ENCODE measurements at places on chromosomes 2 and 18.

DNA sequence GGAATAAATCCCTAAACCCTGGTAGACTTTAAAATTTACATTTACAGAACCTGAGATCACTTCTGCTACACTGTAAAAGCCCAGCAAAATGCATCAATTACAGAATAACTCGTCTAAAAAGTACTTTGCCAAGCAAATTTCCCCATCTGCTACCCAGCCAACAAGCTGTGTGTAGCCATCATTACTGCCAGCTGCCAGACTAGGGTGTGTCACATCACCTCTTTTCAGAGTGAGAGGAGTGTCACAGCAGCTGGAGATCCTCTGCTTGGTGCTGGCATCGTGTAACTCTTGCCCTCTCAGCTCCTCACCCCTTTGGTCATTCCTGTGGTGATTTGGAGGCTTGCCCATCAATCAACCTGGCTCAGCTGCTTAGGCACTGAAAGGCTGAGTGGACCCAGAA is 340.4 kb upstream of the MMADHC start:
- DNase-seq = no peak

- DNase-seq = no peak
Observed at GRCh38 chr18:48662011-48662661, 123.3 kb downstream of the CTIF start.

- DNase-seq = no peak
Observed at GRCh38 chr18:48933578-48934414, 17.0 kb downstream of the SMAD7 start.

DNA sequence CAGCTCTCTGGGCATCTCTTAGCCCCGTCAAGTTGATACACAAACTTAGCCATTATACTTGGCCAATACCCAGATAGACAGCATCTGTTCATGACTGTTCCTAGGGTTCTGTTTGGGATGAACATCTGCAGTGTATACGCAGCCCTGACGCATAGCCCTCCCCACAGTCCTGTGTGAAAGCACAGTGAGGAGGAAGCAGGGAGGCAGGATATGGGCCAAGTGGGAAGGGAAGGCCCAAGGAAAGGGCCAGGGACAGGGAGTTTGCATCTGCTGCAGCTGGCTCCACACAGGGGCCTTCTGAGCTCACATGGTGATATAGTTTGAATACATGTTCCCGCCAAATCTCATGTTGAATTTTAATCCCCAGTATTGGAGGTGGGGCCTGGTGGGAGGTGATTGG is 80.2 kb downstream of the CMPK2 start:
- no peak for DNase-seq

DNA sequence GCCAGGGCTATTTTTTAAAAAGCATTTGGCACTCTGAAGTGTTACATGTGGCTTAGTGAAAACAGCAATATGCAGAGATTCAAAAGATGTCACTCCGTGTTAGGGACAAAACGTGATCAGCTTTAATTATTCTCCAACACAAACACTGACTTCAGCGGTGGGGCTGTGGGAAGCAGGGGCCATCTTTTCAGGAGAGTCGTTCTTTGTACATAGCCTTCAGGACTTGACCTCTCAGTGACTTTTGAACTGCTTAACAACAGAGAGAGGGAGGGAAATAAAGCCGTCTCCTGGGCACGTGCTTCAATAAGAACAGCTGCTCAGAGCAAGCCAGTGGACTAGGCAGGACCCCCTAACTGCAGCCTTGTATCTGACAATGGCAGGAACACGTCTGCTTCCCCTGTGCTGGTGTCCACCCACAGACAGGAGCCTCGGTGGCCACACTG is 95.0 kb upstream of the HDAC4 start:
- no peak for DNase-seq

GRCh38 chr18:25814841-25815458 is 275.5 kb downstream of the SS18 start:
- no peak for DNase-seq

DNA sequence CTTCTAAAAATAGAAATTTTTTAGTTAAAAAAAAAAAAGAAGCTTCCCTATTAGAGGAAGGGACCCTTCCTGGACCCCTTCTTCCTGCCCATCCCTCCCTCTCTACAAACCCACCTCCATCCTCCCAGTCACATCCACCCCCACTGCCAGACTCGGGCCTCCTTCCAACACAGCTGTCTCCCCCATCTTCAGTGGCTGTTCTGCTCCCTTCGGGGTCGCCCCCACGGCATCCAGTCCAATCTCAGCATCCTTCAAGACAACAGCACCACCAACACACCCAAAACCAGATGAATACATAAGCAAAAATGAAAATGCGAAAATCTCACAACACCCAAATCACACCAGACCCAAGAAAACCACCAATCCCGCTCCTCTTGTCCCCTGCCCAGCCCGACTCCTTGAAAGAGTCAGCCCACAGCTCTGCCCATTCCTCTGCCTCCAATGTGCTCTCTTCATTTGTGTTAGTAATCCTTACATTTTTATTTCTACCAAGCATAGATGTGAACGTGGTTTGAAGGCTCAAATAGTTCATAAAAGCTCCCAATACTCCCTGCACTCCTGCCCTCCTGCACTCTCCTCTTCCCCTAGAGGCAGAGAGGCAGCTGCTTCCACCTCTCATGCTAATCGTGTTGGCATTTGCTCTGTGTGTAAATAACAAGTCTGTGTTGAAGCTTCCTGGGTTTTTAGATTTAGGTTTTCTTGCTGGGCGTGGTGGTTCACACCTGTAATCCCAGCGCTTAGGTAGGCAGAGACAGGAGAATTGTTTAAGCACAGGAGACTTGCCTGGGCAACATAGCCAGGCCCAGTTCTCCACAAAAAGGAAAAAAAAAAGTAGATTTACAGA is 37.0 kb downstream of the MAL start:
- no peak for DNase-seq

- no peak for DNase-seq
Observed at GRCh38 chr2:112161431-112162145, 23.4 kb downstream of the FBLN7 start.

DNA sequence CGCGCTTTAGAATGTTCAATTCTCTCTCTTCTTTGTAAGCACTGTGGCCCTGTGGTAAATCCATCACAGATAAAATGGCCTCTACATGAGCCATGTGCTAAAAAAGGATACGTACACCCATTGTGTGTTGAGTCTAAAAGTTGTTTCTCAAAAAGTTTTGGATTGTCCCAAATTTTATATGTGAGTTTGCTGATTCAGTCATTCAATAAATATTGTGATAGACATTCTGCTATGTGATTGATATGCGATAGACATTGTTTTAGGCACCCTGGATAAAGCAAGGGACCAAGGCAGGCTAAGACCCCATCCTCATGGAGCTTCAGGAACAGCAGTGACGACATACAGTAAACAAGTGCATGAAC is 53.5 kb downstream of the E2F6 start:
- DNase-seq = no peak

DNA sequence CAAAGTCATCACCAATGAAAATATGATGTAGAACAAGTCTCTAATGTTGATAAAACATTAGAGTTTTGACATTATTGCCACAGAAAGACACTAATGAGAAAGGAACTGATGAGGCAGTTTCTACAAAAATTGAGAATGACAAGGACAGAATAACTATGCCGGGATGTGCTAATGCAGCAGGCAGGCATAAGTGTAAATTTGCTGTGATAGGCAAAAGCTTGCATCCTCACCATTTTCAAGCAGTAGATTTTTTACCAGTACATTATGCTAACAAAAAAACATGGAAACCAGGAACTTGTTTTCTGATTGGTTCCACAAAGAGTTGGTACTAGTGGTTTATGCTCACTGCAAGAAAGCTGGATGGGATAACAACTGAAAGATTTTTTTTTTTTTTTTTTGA is 715.5 kb upstream of the LRRTM4 start:
- DNase-seq = no peak

DNA sequence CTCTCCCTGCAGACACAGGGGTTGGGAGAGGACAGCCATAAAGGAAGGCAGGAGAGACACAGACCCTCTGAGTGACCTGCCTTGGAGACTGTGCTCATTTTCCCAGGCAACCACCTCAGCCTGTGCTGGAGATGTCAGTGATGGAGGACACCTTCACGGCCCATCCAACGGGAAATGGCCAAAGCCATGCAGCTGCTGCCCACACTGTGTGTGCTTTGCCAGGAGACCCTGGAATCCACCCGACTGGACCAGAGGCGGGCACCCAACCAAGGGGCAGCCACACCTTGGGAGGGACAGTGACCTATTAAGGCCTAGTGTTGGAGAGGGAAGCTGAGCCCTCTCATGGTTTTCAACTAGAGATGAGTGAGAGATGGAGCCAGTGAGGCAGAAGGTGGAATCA is 192.5 kb downstream of the SMAD2 start:
- DNase-seq = no peak

GRCh38 chr18:57083485-57083884 is 63.4 kb upstream of the BOD1L2 start:
- DNase-seq = no peak

GRCh38 chr2:109284826-109285225 is 155.8 kb downstream of the SH3RF3 start:
- peak; percentile 40 for DNase-seq

- DNase-seq = no peak
Observed at GRCh38 chr18:56647071-56647470, 4.1 kb upstream of the WDR7 start.

- DNase-seq = no peak
Observed at GRCh38 chr2:239881561-239882320, 143.4 kb downstream of the NDUFA10 start.

GRCh38 chr2:126915903-126916302 is 17.2 kb downstream of the TEX51 start:
- no peak for DNase-seq

DNA sequence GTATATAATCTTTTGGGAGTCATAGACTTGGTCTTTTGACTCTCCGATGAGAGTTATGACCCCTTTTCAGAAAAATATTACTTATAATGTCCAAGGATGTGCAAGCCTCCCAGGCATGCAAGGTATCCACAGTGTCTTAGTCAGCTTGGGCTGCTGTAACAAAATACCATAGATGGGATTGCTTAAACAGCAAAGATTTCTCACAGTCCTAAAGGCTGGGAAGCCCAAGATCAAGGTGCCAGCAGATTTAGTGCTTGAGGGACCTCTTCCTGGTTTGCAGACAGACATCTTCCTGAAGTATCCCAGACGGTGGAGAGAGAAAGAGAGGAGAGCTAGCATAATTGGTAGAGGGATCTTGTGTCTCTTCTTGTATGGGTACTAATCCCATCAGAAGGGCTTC is 35.6 kb upstream of the FBXO11 start:
- no peak for DNase-seq

DNA sequence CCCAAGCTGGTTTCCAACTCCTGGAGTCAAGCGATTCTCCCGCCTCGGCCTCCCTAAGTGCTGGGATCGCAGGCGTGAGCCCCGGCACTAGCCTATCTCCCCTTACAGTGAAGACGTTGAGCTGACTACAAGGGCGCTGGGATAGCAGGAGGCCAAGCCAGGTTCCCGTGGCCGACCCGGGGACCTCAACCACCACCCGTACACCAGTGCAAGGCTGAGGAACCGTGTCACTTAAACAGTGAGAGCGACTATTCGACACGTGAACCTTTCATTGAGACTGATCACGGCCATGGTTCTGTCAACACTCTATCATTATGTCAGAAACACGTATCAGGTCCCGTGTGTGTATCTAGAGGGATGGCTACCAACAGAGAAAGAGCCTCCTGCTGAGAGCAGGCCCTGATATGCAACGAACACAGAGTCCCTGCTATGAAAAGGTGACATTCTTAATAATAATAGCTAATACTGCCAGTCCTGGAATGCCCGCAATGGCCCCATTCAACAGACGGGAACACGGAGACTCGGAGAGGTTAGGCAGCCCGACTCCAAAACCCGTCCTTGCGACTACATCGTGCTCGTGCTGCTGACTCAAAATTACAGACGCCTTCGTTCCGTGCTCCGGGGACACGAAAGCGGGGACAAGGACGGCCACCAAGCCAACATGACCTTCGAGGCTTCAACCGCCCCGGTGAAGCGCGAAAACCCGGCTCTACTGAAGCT is 833 bp downstream of the AFG3L2 start:
- no peak for DNase-seq

DNA sequence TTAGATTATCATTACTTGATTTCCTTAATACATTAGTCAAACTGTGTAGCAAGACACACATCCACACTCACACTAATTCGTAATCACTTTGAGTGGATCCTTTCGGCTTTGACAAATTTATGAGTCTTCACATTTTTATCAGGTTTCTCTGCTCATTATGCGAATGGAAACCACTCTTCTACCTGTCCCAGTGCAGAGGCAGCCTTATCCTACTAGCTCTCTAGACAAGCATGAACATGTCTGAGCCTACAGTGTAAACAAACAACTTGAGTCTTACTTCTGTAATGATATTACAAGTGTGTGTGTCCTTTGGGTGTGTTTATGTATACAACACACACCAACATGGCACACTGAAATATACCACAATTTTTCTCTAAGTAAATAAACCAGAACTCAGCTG is 361.9 kb upstream of the CHST9 start:
- no peak for DNase-seq

- no peak for DNase-seq
Observed at GRCh38 chr2:47172156-47172921, 17.2 kb upstream of the STPG4 start.

DNA sequence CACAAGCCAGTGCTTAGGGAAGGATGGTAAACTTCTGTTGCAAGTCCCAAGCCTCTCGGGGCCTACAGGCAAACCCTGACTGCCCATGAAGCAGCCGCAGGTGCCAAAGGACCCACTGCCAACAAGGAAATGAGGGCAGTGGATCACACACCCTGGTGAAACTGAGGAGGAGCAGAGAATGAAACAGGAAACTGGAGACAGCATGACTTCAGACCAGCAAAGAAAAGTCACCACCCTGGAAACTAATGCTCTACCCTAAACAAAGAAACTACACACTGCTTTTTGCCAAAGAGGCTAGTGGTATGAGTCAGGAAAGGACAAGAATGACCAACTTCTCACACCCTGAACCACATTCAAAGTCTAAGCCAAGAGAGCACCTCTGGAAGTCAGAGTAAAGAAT is 97.2 kb downstream of the MYO5B start:
- no peak for DNase-seq

- DNase-seq = no peak
Observed at GRCh38 chr2:120761911-120762310, 26.2 kb downstream of the GLI2 start.

DNA sequence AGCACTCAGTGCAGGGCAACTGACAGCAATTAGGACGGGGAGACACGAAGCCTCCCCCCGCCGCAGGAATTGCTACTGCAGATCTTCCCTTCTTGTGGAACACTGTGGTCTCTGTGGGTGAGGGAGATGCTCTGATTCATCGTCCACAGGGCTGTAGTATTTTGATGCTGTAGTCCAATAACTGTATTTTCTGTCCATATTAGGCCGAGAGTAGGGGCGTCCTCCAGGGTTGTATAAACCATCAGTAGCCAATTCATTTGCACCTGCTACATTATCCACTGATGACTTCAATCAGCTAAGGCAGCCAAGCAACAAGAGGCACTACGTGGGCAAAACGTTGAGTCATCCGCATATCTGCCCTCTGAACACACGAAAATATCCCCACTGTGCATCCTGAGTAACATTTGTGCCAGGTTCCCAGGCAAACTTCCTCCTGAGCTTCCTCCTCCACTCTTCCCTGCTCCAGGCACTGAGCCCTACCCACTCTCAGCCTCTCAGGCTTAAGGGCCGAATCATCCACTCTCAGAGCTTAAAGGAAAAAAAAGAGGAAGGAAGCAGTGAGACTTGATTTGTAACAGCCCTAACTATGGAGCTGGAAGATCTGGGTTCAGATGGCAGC is 62.1 kb downstream of the LBH start:
- no peak for DNase-seq

Data from fibroblast of skin of left biceps (primary cell).